Skeletal muscle cell (primary cell): ENCODE measurements at places on chromosomes 6 and 20.

GRCh38 chr20:38208088-38208487 is 43.0 kb upstream of the TGM2 start:
- DNase-seq, result no peak

GRCh38 chr6:3983778-3984177 is 95.2 kb downstream of the FAM217A start:
- DNase-seq, result no peak

GRCh38 chr20:57474816-57475215 is 50.1 kb downstream of the CTCFL start:
- no peak for DNase-seq

- no peak for DNase-seq
These were observed 317.5 kb downstream of the HIVEP2 start for GRCh38 chr6:142627474-142627873.

DNA sequence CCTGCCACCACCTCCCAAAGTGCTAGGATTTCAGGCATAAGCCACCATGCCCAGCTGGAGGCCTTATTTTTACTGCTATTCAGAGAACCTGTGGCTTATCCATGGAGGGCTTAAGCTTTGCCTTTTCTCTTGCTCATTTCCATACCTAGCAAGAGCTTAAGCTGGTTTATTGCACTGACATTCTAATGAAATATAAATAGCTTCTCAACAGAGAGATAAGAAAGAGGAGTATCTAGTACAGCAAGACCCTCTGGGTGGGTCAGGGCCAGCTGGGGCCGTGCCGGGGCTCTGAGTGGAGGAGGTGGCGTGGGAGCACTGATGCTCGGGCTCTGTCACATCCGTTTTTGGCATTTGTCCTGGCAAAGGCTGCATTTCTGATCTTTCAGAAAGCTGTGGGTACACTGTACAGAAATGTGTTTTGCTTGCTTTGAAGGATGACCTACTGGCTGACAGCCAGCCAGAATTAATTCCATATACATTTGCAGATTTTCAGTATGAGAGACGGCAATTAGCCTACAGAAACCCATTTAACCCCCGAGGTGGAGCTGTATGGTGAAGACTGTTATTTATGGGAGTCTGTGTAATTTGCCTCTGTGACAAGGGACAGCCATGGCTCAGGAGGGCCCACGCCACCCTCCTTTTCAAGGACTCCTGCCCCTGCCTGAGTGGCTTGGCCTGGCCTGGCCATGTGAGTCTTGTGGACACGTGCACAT is 181.6 kb upstream of the AKAP12 start:
- no peak for DNase-seq

GRCh38 chr6:29537714-29538403 is 21.7 kb downstream of the UBD start:
- DNase-seq, result no peak

GRCh38 chr20:44219791-44220190 is 9.2 kb upstream of the OSER1 start:
- DNase-seq, result no peak

DNA sequence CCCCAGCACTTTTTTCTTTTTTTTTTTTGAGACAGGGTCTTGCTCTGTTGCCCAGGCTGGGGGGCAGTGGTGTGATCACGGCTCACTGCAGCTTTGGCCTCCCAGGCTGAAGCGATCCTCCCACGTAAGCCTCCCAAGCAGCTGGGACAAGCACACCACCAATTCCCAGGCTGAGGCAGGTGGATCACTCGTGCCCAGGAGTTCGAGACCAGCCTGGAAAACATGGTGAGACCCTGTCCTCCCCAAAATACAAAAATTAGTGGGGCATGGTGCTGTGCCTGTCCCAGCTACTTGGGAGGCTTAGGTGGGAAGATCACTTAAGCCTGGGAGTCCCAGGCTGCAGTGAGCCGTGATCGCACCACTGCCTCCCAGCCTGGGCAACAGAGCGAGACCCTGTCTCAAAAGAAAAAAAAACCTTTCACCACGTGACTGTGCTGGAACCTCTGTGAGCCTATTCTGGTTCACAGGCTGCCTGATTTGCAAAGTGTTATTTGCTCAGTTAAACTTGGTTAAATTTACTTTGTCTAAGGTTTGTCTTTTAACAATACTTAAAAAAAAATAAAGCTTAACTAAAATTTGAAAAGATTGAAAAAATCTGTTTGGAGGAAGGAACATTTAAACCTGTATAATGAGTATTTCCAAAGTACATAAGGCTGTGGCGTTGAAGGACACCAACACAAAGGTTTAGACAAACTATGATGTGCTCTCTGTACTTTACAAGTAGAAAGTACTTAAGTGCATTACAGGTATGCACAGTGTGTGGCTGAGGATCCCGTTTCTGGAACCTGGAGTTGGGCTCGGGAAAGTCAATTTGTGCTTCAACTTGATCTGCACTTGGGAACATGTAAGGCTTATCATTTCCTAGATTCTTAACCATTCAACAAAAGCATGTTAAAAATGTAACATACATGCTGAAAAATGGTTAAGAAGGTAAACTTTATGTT is 55.0 kb downstream of the PPP1R3G start:
- DNase-seq, result no peak

DNA sequence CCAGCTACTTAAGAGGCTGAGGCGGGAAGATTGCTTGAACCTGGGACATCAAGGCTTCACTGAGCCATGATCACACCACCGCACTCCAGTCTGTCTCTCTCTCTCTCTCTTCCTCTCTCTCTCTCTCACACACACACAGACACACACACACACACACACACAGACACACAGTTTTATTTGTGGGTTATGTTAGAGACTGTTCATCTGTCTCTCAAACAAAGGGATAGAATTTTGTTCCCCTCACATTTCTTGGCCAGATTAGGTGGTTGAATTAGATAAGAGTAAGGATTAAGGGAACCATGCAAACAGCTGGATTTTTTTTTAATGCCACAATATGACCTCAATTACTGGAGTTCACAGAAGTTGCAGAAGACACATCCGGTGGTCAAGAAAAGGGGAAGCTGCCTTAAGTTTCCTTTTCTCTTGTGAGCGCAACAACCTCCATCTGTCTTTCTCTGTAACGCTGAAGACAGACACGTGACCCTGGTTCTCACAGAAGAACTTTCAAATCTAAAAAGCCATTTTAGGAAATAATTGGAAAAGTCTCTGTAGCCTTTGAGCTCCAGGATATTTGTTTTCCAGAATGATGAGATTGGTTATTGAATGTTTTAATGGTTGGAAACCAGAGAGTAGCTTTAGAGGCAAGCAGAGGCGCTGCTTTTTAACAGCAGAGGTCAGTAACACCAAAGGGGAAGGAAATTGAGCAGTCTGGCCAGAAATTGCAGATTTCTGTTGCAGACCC is 32.9 kb upstream of the LGSN start:
- DNase-seq, result peak; percentile 21

DNA sequence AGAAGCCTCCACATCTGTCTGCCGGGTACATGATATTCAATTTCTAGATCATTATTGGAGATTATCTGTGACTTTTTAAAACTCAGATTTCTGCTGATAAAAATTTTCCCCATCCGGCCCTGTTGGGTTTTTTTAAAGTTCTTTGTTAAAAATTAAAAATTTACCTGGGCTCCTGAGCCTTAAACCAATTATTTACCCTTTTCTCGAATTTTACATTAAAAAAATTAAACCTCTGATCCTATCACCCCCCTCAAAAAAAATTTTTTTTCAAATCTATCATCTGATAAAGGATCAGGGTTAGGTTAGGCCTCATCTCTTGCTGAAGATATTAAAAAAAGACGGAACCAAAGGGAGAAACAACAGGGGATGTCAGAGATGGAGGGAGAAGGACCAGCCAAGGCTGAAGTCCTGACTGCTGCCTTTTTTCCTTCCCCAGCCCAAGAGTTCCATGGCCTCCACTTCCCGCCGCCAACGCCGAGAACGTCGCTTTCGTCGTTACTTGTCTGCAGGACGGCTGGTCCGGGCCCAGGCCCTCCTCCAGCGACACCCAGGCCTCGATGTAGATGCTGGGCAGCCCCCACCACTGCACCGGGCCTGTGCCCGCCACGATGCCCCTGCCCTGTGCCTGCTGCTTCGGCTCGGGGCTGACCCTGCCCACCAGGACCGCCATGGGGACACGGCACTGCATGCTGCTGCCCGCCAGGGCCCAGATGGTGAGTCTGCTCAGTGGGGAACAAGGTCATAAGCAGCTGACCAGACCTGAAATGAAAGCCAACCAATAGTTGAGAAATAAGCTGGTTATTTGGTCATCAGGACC is 527 bp downstream of the NFKBIL1 start:
- DNase-seq, result no peak

GRCh38 chr6:32697031-32697430 is 30.6 kb upstream of the HLA-DQB1 start:
- DNase-seq, result no peak

- DNase-seq, result no peak
These were observed 532.8 kb downstream of the GRIK2 start for GRCh38 chr6:101926149-101926925.

- no peak for DNase-seq
These were observed 6.9 kb downstream of the SLC32A1 start for GRCh38 chr20:38730989-38731737.

GRCh38 chr20:64212755-64213154 is 42.8 kb upstream of the PCMTD2 start:
- DNase-seq, result peak; percentile 37

DNA sequence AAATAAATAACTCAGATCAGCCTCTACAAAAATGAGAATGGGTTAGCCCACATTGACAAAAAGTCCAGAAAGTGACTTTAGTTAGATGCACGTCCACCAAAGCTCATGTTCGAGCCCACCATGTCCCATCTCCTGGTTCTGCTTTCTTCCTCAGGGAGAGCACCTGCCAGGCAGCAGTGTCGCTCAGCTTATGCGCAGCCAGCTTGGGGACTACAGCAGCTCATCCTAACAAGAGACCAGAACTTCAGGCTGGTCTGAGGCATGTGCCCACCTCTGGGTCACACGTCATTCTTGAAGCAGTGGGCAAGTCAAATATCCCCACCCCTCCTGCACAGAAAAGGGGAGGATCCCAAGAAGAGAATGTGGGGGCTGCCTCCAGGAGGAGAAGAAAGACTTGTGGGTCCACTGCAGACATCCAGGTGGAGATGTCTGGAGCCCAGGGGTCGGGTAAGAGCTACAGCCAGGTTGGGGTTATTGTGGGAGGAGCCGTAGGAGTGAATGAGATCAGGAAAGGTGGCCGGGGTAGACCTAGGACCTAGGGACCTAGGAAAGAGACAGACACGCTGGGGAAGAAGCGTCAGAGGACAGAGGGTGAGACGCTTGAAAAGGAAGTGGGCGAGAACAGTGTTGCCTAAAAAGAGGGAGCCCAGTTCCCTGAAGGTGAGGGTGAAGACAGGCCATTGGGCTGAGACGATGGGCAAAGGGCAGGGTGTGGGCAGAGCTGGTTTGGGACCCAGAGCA is 52.5 kb downstream of the SSR1 start:
- DNase-seq, result no peak
